Upper lobe of left lung (tissue), 6 donors: ENCODE measurements at places on chromosomes 11 and 22. TPM values are rescaled to one million over a fixed set of nuclear protein-coding genes. Genes with fewer than 3 reads are reported as not detected.

Gene VSTM5
- total RNA-seq = 2.3 TPM

Gene FIBP
- 51.3 TPM for total RNA-seq

DNA sequence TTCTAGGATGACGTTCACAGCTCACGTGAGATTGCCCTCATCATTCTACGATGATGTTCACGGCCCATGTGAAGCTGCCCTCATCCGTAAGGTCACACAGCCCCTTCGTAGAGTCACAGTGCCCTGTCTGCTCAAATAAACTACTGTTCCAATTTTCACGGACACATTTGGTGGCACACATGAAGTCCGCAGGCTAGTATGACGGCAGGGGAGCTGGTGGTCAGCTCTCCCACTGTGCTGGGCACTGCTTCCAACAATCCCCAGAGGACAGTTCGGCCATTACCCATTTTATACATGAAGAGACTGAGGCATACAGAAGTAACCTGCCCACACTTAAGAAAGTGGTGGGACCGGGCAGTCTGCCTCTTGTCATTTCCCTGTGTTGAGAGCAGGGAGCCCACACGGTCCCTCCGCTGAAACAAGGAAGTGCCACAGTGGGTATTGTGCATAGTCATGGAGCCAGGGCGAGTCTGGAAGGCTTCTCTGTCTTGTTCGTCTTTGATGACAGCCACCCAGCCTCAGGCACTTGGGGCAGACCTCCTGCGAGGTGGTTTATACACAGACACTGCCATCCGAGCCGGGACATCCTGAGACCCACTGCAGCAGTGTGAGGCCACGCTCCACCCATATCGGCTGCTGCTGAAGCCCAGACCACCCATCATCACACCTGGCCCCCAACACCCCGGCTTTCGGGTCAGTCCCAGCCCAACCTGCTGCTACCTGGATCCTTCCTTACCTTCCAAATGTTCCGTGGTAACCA lies 114.3 kb downstream of the PHF21B start:
- H3K27ac ChIP-seq = no peak overlapping the region
- H3K36me3 ChIP-seq = no peaks in the 10 kb centered on the region
- no peaks in the 10 kb centered on the region for H3K27me3 ChIP-seq
- DNase-seq = no peak

Gene TBX1
- 11.3 TPM for total RNA-seq

DNA sequence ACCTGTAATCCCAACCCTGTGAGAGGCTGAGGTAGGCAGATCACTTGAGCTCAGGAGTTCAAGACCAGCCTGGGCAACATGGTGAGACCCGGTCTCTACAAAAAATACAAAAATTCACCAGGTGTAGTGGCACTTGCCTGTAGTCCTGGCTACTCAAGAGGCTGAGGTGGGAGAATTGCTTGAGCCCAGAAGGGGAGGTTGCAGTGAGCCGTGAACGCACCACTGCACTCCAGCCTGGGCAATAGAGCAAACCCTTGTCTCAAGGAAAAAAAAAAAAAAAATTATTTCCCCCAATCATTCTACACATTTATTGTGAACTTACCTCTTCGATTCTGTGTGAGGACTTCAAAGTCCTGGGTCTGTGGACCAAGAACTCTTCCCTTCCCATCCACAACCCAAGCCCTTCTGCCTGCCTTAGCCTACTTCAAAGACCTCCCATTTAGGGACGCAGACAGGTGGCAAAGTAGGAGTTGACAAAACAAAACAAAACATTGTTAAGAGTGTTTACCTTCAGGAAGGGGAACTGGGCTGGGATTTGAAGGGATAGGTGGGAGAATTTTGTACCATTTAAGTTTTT lies 3.8 kb upstream of the WEE1 start:
- peak overlapping the region; percentile 83 for H3K27ac ChIP-seq
- no peak overlapping the region for H3K4me3 ChIP-seq
- H3K4me1 ChIP-seq = peaks cover 30% of the 10 kb centered on the region

GRCh38 chr11:19338375-19338774 lies 97.6 kb upstream of the E2F8 start:
- no peak overlapping the region for H3K27ac ChIP-seq
- no peaks in the 10 kb centered on the region for H3K36me3 ChIP-seq
- H3K4me1 ChIP-seq = no peaks in the 10 kb centered on the region
- H3K4me3 ChIP-seq = no peak overlapping the region
- no peaks in the 10 kb centered on the region for H3K27me3 ChIP-seq
- DNase-seq = no peak

GRCh38 chr22:43627485-43628213 lies 184.5 kb downstream of the EFCAB6 start:
- no peaks in the 10 kb centered on the region for H3K4me1 ChIP-seq
- DNase-seq = no peak
- H3K4me3 ChIP-seq = no peak overlapping the region
- H3K27ac ChIP-seq = no peak overlapping the region
- no peaks in the 10 kb centered on the region for H3K36me3 ChIP-seq

Gene OR51E2
- not detected for total RNA-seq

Gene OR10D3
- not detected for total RNA-seq

GRCh38 chr11:1483445-1483961 lies 3.1 kb downstream of the MOB2 start:
- H3K4me1 ChIP-seq = peaks cover 66% of the 10 kb centered on the region
- DNase-seq = no peak
- H3K27ac ChIP-seq = peak overlapping the region; percentile 62
- H3K4me3 ChIP-seq = no peak overlapping the region
- H3K27me3 ChIP-seq = no peaks in the 10 kb centered on the region

DNA sequence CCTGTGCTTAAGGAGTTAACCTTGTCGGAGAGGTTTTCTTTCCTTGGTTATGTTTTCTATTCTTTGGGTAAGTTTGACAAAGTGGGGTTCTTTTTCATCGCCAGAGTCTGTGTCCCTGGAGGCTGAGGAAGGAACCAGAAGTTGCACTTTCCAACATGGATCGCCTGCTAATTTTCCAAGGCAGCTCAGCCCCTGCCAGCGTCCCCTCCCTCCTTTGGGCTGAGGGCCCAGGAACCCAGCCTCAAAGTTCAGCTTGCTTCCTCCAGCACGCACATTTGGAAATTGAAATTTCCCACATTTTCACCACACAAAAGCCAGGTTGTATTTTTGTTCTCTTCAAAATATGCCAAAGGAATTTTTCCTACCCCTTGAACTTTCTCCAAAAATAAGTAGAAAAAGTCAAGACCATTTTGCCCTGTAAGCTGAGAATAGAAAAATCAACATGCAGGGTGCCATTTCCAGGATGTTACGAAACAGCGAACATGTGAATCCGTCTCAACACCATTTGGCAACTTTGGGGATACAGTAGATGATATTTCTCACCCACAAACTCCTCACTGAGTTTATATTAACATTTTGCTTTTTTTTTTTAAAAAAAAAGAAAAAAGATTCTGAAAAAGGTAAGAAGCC lies 343.5 kb downstream of the TENM4 start:
- H3K36me3 ChIP-seq = no peaks in the 10 kb centered on the region
- H3K27ac ChIP-seq = no peak overlapping the region
- H3K4me3 ChIP-seq = no peak overlapping the region
- H3K4me1 ChIP-seq = no peaks in the 10 kb centered on the region
- H3K27me3 ChIP-seq = no peaks in the 10 kb centered on the region
